ENCODE measurements at places on chromosomes 4 and X. TPM values are rescaled to one million over a fixed set of nuclear protein-coding genes. Genes with fewer than 3 reads are reported as not detected.

GRCh38 chr4:57116245-57116644, 6.1 kb upstream of the IGFBP7 start:
- H3K27me3 ChIP-seq, result no peaks in the 10 kb centered on the region
- H3K27ac ChIP-seq, result no peak overlapping the region
- peaks cover under 1% of the 10 kb centered on the region for H3K4me1 ChIP-seq
- no peak for DNase-seq
- no peak overlapping the region for H3K4me3 ChIP-seq
- H3K36me3 ChIP-seq, result no peaks in the 10 kb centered on the region

Gene GPRIN3
- 0.22 TPM for polyA plus RNA-seq

DNA sequence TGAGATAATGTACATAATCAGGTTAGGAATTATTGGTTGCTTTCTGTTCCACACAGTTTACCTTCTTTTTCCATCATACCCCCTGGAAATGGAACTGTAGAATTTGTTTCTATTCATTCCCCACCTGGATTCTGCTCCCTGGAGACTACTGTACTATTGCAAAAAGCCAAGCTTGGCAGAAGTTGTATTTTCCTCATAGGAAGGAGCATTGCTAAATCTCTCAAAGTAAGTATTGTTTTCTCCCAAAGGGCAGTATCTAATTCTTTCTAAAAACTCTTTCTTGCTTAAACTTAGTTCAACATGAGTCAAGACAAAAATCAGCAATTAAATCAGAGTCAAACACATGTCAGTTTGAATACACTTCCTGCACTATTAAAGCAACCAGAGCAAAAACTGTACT, 136.2 kb downstream of the CDS1 start:
- no peak overlapping the region for H3K27ac ChIP-seq
- no peaks in the 10 kb centered on the region for H3K27me3 ChIP-seq
- H3K4me1 ChIP-seq, result no peaks in the 10 kb centered on the region
- no peaks in the 10 kb centered on the region for H3K36me3 ChIP-seq
- no peak overlapping the region for H3K4me3 ChIP-seq
- DNase-seq, result no peak

DNA sequence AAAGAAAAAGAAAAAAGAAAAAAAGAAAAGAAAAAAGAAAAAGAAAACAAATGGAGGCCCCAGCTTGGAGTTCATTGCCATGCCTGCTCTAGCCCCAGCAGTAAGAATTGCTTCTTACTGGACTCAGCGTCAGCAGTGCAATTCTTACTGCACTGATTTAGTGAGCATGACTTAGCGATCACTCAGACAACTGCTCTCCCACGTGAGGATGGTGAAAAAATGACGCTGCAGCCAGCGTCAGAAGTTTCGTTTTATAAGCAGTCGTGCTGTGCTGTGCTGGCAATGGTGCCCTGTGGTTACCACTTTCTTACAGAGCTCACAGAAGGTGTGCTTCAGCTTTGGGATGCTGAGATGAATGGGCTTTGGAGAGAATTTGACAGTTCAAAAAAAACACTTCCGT, 68.3 kb upstream of the DDX3X start:
- H3K27me3 ChIP-seq, result no peaks in the 10 kb centered on the region
- H3K27ac ChIP-seq, result no peak overlapping the region
- peaks cover 6% of the 10 kb centered on the region for H3K4me1 ChIP-seq
- H3K36me3 ChIP-seq, result no peaks in the 10 kb centered on the region
- H3K4me3 ChIP-seq, result peak overlapping the region; percentile 44
- peak; percentile 70 for DNase-seq

GRCh38 chr4:28225050-28225449, 1364.4 kb downstream of the STIM2 start:
- H3K4me3 ChIP-seq, result no peak overlapping the region
- H3K4me1 ChIP-seq, result no peaks in the 10 kb centered on the region
- H3K36me3 ChIP-seq, result no peaks in the 10 kb centered on the region

DNA sequence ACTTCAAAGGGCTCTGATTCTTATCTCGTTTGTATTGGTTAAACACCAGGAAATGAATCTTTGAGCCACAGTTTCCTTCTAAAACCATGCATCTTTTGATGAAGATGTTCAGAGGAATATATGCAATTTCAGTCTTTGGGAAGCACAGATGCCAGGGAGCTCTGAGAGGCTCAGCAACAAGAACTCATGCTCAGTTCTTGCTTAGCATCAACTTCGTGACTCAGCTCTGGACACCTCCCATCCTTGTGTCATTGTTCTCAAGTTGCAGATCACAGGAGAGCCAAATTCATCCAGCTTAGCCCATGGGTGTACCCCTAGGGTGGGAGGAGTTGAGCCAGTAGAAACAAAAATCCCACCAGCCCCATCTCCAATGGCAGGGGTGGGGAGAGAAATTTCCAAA, 219.6 kb upstream of the MAOA start:
- H3K4me1 ChIP-seq, result no peaks in the 10 kb centered on the region
- no peaks in the 10 kb centered on the region for H3K36me3 ChIP-seq
- H3K4me3 ChIP-seq, result no peak overlapping the region
- H3K27me3 ChIP-seq, result no peaks in the 10 kb centered on the region
- H3K27ac ChIP-seq, result no peak overlapping the region

Gene STOX2
- under 0.01 TPM for polyA plus RNA-seq

DNA sequence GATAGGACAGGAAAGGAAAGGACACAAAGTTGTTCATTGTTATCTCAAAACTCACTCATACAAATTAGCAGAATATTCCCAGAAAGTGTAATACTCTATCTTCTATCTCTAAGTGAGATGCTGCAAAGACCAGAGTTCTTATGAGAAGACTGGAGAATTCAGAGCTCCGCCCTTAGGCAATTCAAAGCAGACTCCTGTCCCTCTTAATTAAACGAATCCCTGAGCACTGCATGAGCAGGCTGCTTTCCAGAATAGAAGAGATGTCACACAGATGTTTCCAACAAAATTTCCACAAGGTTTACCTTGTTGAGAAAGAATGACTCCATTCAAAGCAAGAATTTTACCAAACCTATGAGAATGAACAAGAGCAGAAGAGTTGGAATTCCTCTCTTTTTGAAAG, 630.8 kb upstream of the INTU start:
- no peaks in the 10 kb centered on the region for H3K36me3 ChIP-seq
- no peaks in the 10 kb centered on the region for H3K4me1 ChIP-seq
- H3K27ac ChIP-seq, result no peak overlapping the region
- DNase-seq, result no peak
- no peaks in the 10 kb centered on the region for H3K27me3 ChIP-seq

GRCh38 chr4:14267373-14268060, 640.0 kb upstream of the BOD1L1 start:
- H3K4me1 ChIP-seq, result peaks cover 14% of the 10 kb centered on the region
- no peak overlapping the region for H3K4me3 ChIP-seq
- H3K27ac ChIP-seq, result no peak overlapping the region
- DNase-seq, result no peak
- no peaks in the 10 kb centered on the region for H3K36me3 ChIP-seq

DNA sequence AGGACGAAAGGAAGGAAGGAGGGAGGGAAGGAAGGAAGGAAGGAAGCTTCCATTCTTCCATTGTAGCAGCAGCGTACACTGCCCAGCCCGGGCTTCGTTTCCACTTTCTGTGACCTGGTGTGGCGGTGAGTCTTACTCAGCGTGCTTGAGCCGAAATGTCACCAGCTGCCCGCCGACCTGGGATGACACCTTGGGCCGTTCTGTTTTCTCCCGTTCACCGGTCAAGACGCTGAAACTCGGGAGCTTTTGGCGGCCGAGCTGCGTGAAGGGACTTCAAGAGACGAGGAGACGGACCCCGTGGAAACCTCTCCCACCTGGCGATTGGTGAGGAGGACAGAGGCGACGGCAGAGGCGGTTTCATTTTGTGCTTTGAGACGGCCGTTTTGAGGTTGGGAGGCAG, 47.1 kb upstream of the PPP2R3B start:
- no peaks in the 10 kb centered on the region for H3K27me3 ChIP-seq
- no peak overlapping the region for H3K27ac ChIP-seq
- no peaks in the 10 kb centered on the region for H3K36me3 ChIP-seq
- no peaks in the 10 kb centered on the region for H3K4me1 ChIP-seq

DNA sequence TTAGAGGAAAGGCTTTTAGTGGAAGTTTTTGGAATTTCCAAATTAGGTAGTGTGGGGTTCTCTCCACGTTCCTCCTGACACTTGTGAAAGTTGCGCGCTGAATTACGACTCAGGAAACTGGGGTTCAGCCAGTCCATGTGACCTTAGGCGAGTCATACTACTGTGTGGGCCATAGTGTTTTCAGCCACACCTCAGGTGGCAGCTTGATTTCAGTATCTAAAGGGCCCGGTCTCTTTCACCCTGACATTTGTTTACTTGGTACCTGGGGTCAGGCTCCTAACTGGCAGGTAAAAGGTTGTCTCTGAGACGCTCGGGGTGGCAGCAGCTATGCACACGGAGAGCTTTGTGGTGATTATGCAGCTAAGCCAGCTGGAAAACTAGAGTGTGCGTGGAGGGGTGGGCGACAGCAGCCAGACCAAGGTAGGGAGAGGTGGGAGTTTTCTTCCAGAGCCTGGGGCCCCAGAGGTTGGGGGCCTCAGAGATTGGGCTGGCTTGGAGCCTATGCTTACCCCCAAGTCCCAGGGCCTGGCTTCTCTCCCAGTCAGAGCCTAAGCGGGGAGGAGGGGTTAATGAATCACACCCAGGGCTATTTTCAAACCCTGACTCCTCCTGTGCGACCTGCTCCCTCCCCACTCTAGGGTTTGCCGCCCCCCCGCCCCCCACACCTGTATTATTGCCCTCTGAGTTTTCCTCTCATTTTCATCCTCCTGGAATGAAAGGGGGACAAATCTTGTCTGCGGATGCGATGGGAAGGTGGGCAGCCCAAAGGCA, 47.2 kb downstream of the STARD8 start:
- DNase-seq, result no peak
- no peak overlapping the region for H3K4me3 ChIP-seq
- H3K4me1 ChIP-seq, result peaks cover 7% of the 10 kb centered on the region
- H3K27me3 ChIP-seq, result no peaks in the 10 kb centered on the region
- no peaks in the 10 kb centered on the region for H3K36me3 ChIP-seq

- peaks cover 8% of the 10 kb centered on the region for H3K4me1 ChIP-seq
- H3K27ac ChIP-seq, result peak overlapping the region; percentile 60
- H3K36me3 ChIP-seq, result peaks cover 6% of the 10 kb centered on the region
- peak; percentile 75 for DNase-seq
Observed at GRCh38 chr4:150828159-150828558, 186.9 kb downstream of the LRBA start.

GRCh38 chr4:30821275-30821674, 101.1 kb downstream of the PCDH7 start:
- H3K36me3 ChIP-seq, result no peaks in the 10 kb centered on the region
- no peaks in the 10 kb centered on the region for H3K27me3 ChIP-seq
- H3K4me1 ChIP-seq, result no peaks in the 10 kb centered on the region
- H3K4me3 ChIP-seq, result no peak overlapping the region
- DNase-seq, result no peak
- no peak overlapping the region for H3K27ac ChIP-seq

GRCh38 chr4:71217688-71218087, 121.1 kb upstream of the SLC4A4 start:
- H3K27ac ChIP-seq, result no peak overlapping the region
- H3K36me3 ChIP-seq, result no peaks in the 10 kb centered on the region
- no peaks in the 10 kb centered on the region for H3K27me3 ChIP-seq
- no peak for DNase-seq
- no peak overlapping the region for H3K4me3 ChIP-seq
- H3K4me1 ChIP-seq, result no peaks in the 10 kb centered on the region

DNA sequence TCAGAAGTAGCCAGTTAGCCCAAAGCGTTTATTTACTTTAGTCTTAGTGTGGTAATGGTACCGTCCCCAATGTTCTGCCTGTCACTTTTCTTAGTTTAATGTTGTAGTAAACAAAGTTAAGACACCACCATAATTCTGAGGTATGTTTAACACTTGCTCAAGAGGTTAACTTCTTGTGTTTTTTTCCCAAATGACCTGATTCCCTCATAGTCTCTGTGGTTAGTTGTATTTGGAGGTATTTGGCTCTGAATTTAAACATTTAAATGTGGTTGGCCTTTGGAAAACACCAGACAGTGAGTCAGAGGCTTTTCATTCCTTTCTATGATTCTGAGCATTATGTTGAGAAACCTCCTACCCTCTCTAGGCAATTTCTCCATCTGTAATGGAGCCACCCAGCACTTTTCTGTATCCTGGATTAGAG, 47.9 kb downstream of the CXCL1 start:
- H3K27me3 ChIP-seq, result no peaks in the 10 kb centered on the region
- H3K36me3 ChIP-seq, result no peaks in the 10 kb centered on the region
- H3K27ac ChIP-seq, result no peak overlapping the region

DNA sequence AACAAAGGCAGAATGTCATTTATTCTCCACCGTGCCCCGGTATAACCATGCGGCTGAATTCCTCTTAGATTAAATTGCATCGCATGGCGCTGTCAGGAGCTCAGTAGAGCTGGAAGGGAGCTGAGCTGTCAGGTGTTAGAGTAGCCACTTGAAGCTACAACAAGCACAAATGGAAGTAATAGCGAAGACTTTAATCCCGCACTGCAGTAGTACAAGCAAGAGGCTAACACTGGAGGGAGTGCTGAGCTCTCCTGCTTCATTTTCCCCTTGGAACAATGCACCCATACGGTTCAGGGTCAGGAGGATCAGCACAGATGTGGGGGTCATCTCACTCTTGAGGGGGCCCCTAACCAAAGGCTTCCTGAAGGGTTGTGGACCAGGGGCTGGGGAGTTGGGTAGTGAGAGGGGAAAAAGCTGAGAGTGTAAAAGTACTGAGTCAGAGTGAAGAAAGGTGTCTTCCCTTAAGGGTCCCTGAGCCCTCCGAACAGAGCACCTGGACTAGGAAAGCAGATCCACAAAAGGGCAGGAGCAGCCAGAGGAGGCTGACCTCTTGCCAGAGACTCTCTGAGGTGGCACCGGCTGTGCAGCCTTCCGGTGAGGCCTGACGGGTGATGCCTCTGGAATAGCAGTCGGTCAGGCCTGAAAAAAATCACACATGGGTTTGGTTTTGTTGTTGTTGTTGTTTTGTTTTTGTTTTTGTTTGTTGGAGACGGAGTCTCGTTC, 36.0 kb upstream of the CBR4 start:
- H3K4me3 ChIP-seq, result no peak overlapping the region
- no peak overlapping the region for H3K27ac ChIP-seq
- no peak for DNase-seq
- no peaks in the 10 kb centered on the region for H3K27me3 ChIP-seq

Gene CITED1
- not detected for polyA plus RNA-seq

Gene FGFBP1
- polyA plus RNA-seq, result not detected

- H3K27me3 ChIP-seq, result peaks cover 4% of the 10 kb centered on the region
- no peak overlapping the region for H3K27ac ChIP-seq
- no peaks in the 10 kb centered on the region for H3K4me1 ChIP-seq
- no peak overlapping the region for H3K4me3 ChIP-seq
- H3K36me3 ChIP-seq, result no peaks in the 10 kb centered on the region
Observed at GRCh38 chr4:138510053-138510452, 267.9 kb upstream of the SLC7A11 start.

GRCh38 chrX:68794461-68794860, 34.4 kb upstream of the EFNB1 start:
- no peak overlapping the region for H3K27ac ChIP-seq
- no peaks in the 10 kb centered on the region for H3K36me3 ChIP-seq
- H3K27me3 ChIP-seq, result no peaks in the 10 kb centered on the region

Gene AMTN
- polyA plus RNA-seq, result not detected
